ENCODE measurements at places on chromosomes 12 and 14.

GRCh38 chr12:120077260-120077659 lies 39.3 kb downstream of the RAB35 start:
- DNase-seq: no peak

GRCh38 chr12:15631007-15631715 lies 158.0 kb downstream of the EPS8 start:
- no peak for DNase-seq

DNA sequence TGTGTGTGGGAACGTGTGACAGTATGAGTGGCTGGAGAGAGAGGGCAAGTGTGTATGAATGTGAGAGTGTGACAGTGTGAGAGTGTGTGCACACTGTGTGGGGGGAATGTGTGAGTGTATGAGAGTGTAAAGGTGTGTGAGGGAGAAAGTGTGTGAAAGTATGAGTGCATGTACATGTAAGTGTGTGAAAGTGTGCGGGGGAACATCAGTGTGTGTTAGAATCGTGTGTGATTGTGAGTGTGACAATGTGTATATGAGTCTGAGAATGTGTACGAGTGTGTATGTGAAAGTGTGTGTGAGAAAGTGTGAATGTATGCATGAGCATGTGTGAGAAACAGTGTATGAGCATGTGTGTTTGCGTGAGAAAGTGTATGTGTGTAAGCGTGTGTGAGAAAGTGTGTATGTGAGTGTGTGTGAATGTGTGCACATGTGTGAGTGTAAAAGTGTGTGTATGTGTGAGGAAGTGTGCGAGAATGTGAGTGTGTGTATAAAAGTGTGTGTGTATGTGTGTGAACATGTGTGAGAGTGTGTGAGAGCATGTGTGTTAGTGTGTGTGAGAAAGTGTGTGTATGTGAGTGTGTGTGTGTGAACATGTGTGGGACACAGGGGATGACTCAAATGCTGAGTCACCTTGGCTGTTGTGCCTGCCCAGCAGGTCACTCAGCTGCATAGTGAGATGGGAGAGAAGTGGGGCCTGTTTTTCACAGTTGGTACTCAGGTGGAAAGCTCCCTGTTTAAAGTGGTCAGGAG lies 220.5 kb upstream of the TBX3 start:
- no peak for DNase-seq

GRCh38 chr12:97573901-97574300 lies 111.3 kb downstream of the RMST start:
- DNase-seq: no peak

- no peak for DNase-seq
These were observed 146.5 kb downstream of the SAMD4A start for GRCh38 chr14:54713379-54713778.

GRCh38 chr12:132465269-132466190 lies 24.4 kb upstream of the FBRSL1 start:
- DNase-seq: no peak

- no peak for DNase-seq
These were observed 1.0 kb downstream of the NAA25 start for GRCh38 chr12:112107306-112108201.

GRCh38 chr14:59308086-59308485 lies 119.6 kb downstream of the DAAM1 start:
- no peak for DNase-seq

DNA sequence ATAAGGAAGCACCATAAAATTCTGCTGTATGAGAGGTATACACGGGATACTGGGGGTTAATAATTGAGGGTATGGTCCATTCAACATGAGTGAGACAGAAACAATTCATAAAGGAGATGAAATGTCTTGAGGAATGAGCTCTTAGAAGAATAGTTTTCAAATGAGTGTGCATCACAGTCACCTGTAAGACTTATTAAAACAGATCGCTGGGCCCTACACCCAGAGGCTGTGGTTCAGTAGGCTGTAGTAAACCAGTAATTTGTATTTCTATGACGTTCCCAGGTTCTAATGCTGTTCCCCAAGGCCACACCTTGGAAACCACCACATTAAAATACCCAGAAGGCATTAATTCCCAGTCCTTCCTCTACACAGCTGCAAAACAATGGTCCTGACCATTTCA lies 49.6 kb downstream of the CAND1 start:
- DNase-seq: no peak

- no peak for DNase-seq
These were observed 46.7 kb downstream of the SPRING1 start for GRCh38 chr12:116691205-116691604.

DNA sequence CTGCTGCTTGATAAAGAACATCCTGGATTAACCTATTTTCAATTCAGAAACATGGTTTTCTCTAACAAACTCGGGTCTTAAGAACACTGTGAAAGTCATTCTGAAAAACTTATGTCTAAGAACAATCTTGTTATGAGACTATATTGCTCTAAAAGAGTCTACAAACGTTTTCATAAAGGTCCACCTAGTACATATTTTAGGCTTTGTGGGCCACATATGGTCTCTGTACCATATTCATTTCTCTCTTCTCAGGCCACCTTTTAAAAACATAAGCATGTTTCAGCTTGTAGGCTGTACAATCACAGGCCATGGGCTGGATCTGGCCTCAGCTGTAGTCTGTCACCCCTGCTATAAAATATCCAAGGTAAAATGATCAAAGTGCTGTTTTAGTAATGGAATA lies 39.9 kb downstream of the PPP4R3A start:
- DNase-seq: no peak

DNA sequence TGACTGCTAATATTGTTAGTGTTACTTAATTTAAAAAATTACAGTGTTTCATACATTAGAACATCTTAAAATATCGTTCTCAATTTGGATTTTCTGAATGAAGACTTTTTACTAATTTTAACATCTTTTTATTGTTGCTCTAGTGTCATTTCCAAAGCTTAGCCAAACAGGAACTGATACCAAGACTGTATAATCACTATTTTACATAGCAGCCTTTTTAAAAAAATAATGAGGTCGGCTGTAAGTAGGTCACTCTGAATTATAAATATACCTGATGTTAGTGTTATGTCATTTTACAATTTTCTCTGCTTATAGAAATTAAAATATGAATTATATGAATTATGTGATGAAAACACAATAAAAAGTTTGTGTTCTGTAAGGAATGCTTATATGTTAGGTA lies 321.5 kb downstream of the TMEM117 start:
- no peak for DNase-seq

DNA sequence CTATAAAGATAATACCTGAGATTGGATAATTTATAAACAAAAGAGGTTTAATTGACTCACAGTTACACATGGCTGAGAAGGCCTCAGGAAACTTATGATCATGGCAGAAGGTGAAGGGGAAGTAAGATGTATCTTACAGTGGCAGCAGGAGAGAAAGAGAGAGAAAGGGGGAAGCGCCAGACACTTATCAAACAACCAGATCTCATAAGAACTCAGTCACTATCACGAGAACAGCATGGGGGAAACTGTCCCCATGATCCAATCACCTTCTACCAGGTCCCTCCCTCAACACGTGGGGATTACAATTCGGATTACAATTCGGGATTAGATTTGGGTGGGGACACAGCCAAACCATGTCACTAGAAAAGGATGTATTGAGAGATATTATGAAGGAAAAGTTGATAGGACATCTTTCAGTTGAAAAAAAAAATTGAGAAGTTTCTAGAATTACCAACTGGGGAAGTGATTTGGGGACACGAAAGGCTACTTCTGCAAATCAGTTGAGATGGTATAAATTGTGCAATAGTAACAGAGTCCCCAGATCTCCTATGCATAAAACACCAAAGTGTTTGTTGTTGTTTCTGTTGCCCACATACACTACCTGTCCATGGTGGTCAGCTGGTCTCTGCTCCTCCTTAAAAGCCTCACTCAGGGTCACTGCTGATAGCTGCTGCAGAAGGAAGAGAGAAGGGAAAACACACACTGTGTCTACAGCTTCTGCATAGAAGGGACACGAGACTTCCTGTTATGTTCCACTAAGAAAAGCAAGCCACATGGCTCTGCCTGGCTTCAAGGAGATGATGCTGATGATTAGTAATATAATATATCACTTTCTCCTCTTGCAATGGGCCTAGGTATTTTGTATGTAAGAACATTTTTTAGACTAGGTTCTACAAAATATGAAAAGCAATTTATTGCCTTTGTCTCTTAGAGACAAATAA lies 465.5 kb downstream of the PDZRN4 start:
- DNase-seq: no peak

- no peak for DNase-seq
These were observed 24.6 kb upstream of the UBC start for GRCh38 chr12:124939079-124939420.

- no peak for DNase-seq
These were observed 17.7 kb downstream of the EPYC start for GRCh38 chr12:90987101-90987500.

- no peak for DNase-seq
These were observed 5.4 kb downstream of the PSMD9 start for GRCh38 chr12:121893961-121894460.

DNA sequence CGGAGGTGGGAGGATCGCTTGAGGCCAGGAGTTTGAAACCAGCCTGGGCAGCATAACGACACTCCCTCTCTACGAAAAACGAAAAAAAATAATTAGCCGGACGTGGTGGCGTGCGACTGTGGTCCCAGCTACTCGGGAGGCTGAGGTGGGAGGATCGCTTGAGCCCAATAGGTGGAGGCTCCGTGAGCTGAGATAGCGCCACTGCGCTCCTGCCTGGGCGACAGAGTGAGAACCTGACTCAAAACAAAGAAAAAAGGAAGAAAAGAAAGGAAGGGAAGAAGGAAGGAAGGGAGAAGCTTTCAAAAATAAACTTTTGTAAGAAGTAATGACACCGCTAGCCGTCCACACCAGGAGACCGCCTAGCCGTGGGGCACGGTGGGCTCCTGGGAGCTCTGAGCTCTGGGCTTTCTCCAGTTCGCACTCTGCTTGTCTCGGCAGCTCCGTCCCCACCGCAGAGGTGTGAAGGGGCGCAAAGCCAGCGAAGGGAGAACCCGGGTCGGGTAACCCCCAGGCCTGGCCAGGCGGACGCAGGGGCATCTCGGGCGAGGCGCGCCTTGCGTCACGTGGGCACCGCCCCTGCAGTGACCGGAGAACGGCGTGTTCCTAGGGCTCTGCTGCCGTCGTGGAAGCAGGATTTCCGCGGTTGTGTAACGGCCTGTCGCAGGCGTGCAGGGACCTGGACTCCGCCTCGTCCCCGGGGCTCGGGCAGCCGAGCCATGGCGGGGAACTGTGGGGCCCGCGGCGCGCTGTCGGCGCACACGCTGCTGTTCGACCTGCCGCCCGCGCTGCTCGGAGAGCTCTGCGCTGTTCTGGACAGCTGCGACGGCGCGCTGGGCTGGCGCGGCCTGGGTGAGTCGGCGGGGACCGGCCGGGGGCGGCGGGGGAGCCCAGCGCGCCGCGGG lies at the start of gene IRAK3:
Gene IRAK3 (plus strand): TSS at position 631 of the 902 bp plus-strand sequence. CDS start 86 bp downstream, at position 717.
- DNase-seq: no peak

DNA sequence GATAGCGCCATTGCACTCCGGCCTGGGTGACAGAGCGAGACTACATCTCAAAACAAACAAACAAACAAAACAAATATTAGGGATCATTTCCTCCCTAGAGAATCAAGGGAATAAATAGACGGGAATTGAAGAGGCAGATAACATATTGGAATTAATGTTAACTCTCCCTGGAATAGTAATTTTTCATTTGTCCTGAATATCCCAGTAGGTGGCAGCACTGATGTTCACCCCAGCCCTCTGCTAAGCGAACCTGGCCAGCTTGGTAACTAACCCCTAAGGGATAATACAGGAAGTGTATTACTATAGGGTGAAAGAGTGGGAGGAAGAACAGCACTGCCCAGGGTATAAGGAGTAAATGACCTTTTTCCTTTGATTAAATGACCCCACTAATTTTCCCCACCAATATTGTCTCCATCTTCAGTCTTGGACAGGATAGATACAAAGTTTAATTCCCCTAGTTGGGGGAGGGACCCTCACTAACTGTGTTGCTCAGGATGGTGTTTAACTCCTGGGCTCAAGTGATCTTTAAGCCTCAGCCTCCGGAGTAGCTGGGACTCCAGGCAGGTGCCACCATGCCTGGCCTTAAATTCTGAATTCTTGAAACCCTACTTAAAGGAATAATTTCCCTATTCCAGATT lies 40.5 kb downstream of the SLC2A14 start:
- DNase-seq: no peak

GRCh38 chr12:104360983-104361707 lies 57.6 kb downstream of the EID3 start:
- DNase-seq: no peak

DNA sequence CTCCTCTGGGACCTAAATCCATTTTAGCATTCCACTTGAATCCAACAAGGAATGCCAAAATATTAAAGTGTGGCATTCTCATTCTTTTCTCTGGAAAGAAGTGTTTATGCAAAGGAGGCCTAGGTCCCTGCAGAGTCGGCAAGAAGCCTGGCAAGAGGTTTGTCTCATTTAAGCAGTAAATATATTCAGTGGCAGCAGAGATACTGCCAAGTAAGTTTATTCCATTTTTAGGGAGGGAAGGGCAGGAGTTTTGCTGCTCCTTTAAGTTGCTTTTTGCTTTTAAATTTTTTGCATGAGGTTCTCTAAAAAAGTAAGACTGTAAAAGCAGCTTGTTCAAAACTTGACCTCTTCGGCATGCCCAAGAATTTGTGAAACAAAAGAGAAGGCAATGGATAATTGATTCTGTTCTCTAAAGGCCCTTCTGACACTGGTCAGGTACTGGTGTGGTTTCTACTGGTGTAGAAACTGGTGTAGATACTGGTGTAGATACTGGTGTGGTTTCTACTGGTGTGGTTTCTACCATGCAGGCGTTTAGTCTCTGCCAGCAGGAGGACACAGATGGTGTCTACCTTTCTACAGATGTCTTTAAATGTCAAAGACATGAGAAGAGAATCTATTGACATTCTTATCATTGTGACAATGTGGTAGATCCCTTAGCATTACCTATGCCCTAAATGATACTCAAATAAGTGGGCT lies 107.3 kb downstream of the SAMD4A start:
- no peak for DNase-seq

- no peak for DNase-seq
These were observed 7.6 kb upstream of the NGB start for GRCh38 chr14:77278461-77279230.

DNA sequence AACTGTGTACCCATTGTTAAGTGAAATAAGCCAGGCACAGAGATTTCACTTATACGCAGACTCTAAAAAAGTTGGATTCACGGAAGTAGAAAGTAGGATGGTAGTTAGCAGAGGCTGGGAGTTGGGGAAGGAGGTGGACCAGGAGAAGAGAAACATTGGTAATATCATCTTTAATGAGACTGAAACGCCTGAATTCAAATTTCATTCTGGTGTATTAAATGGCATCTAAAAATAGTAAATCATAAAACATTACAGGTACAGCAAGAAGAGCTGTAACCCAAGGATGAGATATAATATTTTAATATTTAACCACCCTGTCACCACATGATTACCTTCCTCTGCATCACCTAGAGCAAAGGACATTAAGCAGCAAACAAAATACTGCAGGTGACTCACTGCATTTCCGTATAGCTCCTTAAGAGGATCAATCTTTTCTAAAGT lies 99.4 kb downstream of the EPS8 start:
- no peak for DNase-seq

DNA sequence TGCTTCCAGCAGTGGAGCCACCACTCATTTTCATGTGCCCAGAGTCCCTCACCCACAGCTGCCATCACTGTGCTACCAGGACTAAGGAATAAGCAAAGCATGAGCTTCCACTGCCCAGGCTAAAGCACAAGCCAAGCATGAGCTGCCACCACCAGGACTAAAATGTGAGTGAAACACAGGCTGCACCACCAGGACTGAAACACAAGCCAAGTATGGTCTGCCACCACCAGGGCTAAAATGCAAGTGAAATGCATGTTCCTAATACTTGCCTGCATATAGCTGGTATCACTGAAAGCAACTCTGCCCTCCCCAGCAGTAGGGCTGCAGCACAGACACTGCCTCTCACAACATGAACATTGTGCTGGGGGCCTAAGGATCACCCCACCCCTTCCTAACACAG lies 30.0 kb downstream of the CEP83 start:
- no peak for DNase-seq

All from NCI-H1436 treated with DMSO at 0.1 percent for 48 hours (cell line).